ENCODE measurements at places on chromosomes 1 and 21.

DNA sequence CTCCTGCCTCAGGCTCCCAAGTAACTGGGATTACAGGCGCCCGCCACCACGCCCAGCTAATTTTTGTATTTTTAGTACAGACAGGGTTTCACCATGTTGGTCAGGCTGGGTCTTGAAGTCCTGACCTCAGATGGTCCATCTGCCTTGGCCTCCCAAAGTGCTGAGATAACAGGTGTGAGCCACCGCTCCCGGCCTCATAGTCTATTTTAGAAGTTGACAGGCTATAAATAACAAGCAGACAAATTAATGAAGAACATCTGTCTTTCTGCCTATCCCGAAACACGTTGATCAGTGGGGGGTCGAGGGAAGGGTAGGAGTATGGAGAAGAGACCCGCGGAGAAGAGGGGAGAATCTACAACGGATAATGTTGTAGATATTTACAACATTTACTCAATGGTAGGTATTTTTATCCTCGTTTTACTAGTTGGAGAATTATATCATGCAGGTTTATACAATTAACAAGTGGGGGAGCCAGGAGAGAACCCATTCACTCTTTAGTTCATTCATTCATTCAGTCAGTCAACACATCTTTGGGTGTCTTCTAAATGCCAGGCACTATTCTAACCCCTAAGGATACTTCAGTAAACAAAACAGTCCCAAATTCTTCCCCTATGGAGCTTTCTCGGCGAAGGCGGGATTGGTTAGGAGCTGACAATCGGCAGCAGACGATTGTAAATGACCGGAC is 497 bp upstream of the IFNAR2 start:
- no peak for DNase-seq

DNA sequence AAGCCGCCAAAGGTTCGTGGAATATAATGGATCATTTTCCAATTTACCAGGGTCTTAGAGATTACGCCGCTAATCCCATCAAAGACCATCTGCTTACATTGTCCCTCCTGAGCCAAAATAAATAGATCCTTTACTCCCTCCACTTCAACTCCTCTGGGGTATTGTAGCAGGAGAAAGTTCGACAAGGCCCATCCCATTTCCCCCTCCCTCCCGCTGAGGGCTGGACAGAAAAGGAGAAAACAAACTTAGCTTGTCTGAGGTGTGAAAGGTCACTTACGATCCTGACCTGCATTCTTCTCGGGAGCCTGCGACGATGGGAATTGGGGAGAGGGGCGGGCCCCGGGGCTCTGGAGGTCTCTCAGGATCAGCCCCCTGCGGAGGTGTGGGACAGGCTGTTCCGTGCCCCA is 60.8 kb downstream of the MEF2D start:
- DNase-seq = no peak

- DNase-seq = no peak
These were observed 34.1 kb upstream of the BTG2 start for GRCh38 chr1:203271018-203271743.

DNA sequence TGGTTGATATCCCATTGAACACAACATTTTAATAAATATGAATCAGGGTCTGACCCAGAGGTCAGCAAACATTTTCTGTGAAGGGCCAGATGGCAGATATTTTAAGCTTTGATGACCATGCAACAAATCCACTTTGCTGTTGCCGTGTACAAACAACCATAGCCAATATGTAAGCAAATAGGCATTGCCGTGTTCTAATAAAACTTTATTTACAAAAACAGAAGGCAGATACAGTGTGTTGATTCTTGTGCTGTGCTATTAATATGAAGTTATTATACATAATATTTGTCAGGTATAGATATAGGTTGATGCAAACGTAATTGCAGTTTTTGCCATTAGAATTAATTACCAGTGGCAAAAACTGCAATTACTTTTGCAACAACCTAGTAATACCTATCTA is 8.8 kb upstream of the XCL1 start:
- DNase-seq = no peak

- no peak for DNase-seq
These were observed 34.3 kb downstream of the AMY1C start for GRCh38 chr1:103783944-103784377.

- peak; percentile 50 for DNase-seq
These were observed 32.7 kb upstream of the WASF2 start for GRCh38 chr1:27522432-27523336.

GRCh38 chr1:65309304-65310077 is at the start of gene DNAJC6:
TSS of gene DNAJC6 (plus strand) at chr1:65309543. CDS start at chr1:65309746, 203 bp downstream.
- DNase-seq = peak; percentile 4

Data from stimulated activated CD4-positive, alpha-beta T cell treated with anti-CD3 and anti-CD28 coated beads, Interleukin-15, amount 100 ng/mL, for 1 hour (primary cell).